NCI-H774 (cell line): ENCODE measurements at places on chromosomes 7 and 10.

DNA sequence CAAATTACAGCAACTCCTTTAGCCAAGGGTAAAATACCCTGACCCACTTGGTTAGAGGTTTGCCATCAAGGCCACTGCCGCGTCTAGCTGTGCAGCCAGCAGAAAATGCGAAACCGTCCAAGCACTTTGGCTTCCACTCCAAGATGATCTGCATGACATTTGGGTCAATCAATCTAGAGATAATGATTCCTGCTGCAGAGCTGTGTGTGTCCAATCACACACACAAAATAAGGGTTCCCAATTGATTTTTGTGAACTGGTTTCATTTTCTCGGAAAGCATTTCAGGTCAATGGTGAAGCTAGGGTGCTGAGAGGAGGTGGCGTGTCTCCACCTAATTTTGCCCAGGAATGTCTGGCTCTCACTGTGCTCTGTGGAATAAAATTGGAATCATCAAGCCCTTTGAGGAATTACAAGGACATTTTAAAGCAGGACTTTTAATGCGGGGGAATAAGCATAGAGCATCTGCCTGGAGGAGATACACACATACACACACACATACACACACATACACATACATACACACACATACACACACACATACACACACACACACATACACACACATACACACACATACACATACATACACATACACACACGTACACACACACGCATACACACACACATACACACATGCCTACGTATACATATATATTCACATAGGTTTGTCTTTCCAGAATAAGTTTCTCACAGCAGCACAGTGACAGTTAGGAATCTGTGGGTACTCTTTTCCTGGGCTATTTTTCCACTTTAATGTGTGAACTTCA, 59.5 kb downstream of the ACADSB start:
- no peak for DNase-seq

- DNase-seq, result no peak
Measured at GRCh38 chr7:70778585-70778984, 353.4 kb upstream of the GALNT17 start.

GRCh38 chr7:104328296-104328969, at the start of gene LHFPL3:
LHFPL3 (plus strand) TSS chr7:104328603.
- DNase-seq, result no peak

- no peak for DNase-seq
Measured at GRCh38 chr10:6892864-6893263, 312.8 kb upstream of the PRKCQ start.

- no peak for DNase-seq
Measured at GRCh38 chr7:120797026-120797645, 60.8 kb downstream of the TSPAN12 start.

- no peak for DNase-seq
Measured at GRCh38 chr10:1631282-1631681, 106.0 kb downstream of the ADARB2 start.
